Caco-2 (cell line): ENCODE measurements at places on chromosomes 12 and 14. TPM values are rescaled to one million over a fixed set of nuclear protein-coding genes. Genes with fewer than 3 reads are reported as not detected.

- H3K4me3 ChIP-seq, result no peak overlapping the region
- no peaks in the 10 kb centered on the region for H3K36me3 ChIP-seq
- H3K27me3 ChIP-seq, result no peaks in the 10 kb centered on the region
- H3K4me1 ChIP-seq, result no peaks in the 10 kb centered on the region
Measured at GRCh38 chr14:36344211-36344610, 23.8 kb upstream of the MBIP start.

DNA sequence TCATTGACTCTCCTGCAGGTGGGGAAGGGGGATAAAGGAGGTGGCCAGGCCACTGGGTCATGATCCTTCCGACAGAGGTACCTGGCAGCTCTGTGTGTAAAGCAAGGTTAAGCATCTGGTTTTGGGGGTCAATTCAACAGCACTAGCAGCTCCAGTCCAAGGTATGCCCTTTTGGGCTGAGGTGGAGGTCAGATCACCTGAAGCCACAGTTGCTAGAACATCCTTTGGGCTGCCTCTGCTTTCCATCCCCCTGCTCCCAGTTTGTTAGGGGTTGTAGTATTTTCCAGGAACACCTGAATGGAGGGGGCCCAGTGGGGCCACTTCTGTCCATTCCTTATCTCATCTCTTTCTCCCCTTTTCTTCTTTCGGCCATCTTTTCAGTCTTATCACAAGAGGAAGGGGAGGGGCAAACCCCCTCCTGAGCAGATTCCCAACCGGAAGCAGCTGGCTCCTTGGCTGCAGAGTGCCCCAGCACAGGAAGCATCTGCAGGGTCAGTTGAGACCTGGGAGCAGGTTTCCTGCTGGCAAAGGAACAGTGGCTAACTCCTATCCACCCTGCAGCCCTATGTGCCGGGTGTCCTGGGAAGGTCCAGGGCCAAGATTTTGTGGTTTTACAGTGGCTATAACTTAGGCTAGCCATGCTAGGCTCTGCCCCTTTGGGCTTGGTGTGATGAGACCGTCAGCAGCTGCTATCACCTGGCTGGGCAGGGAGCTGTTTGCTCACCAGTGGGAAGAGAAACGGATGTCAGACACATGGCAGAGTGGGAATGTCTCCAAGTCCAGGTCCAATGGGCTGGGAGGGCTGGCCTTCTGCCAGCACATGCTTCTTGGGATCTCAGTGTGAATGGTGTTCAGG is 40.2 kb downstream of the SH2B3 start:
- peaks cover 5% of the 10 kb centered on the region for H3K36me3 ChIP-seq
- peak overlapping the region; percentile 57 for H3K27ac ChIP-seq
- no peaks in the 10 kb centered on the region for H3K4me1 ChIP-seq

DNA sequence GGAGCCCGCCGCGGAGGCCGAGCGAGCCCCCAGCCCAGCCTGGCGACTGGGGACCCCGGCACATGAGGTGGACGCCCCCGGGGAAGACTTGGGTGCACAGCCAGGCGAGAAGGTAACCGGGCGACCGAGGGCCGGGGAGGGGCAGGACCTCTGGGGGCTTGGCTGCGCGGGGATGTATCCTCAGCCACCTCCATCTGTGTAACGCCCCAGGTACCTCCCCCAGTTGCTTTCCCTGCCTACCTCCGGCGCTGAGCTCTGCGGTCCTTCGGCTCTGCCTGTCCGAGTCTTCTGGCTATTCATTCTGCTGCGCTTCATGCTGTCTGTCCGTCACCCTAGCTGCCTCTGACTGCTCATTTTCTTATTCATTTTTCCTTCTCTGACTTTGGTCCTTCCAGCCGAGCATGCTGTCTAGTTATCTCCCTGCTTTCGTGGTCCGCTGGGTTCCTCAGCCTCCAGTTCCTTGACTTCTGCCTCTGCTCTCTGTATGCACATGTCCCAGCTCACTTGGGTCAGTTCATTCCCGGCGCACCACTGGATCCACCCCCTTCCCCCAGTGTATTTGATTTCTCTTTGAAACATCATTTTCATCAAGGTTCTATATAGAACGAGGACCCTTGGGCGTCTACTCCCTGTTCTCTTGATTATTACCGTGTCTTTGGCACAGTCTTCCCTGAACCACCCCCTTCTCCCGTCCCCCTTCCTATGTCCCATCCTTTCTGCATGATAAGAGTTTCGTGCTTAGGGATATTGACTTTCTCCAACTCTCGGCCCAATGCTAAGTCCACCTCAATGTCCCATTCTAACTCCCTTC is 612 bp downstream of the PHC1 start:
- peak overlapping the region; percentile 49 for H3K4me3 ChIP-seq
- H3K36me3 ChIP-seq, result no peaks in the 10 kb centered on the region
- no peak overlapping the region for H3K27ac ChIP-seq
- peaks cover 25% of the 10 kb centered on the region for H3K4me1 ChIP-seq
- no peaks in the 10 kb centered on the region for H3K27me3 ChIP-seq
- peak; percentile 79 for DNase-seq

DNA sequence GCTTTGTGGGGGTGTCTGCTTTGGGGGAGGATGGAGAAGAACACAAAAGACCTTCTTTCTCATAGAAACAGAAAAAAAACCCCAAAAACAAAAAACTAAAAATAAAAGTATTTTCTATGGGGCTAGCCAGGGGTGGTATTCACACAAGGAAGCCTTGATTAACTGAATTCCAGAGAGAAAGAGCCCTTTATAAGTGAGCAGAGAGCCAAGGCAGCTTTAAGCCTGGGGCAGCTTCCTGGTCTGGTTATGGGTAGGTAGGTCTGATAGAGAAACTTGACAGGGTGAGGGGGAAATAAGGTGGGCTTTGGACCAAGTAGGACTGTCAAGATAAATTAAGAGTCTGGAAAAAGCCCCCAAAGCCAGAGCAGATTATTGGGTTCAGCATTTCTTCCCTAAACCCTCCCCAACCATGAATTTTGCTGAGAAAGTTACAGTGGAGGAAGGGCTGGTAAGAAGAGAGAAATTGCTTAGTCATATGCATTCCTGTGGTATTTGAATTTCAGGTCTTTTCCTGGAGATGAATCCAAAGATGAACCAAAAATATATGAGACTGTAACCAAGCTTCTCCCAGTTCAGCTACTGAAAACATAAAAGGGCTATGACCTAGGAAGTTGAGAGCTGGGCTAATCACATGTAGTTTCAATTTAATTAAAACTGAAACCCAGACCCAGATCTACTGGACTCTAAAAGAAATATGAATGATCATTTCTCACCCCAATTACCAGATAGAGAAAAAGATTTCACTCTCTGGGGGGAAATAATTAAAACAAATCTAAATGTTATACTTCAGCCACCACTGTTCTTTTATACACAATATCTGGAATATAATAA is 144.8 kb downstream of the TBC1D30 start:
- no peak for DNase-seq
- H3K27me3 ChIP-seq, result no peaks in the 10 kb centered on the region
- H3K36me3 ChIP-seq, result no peaks in the 10 kb centered on the region
- no peak overlapping the region for H3K4me3 ChIP-seq
- H3K27ac ChIP-seq, result no peak overlapping the region

DNA sequence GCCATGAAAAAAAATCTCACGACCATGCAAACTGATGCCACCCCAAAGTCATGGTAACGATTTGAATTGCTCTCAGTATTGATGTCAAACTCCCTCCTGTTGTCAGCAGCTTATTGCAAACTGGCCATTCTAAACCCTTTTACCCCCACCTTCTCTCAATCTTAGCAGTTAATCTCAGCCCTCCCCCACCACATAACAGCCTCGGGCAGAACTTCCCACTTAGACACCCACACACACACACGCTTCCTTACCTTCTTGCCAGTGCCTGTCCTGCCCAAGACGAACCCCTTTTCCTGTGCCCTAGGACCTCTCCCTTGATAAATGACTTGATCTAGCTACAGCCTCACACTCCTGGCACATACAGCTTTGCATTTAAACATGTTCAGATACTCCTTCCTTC is 56.6 kb downstream of the GPATCH2L start:
- no peak for DNase-seq
- H3K27me3 ChIP-seq, result no peaks in the 10 kb centered on the region
- no peaks in the 10 kb centered on the region for H3K4me1 ChIP-seq
- no peak overlapping the region for H3K27ac ChIP-seq
- no peaks in the 10 kb centered on the region; the same call in 1 of the 2 replicates for H3K36me3 ChIP-seq
- H3K4me3 ChIP-seq, result no peak overlapping the region

The ANKRD33 gene
- not detected in 2 replicates for total RNA-seq

The RAD51B gene
- 16.7 and 22.4 TPM in 2 replicates for total RNA-seq

The TMEM132D gene
- total RNA-seq, result not detected in 2 replicates
